Upper lobe of right lung (tissue), 1 donor: ENCODE measurements at places on chromosomes 3 and 15.

GRCh38 chr3:184716622-184717398 is 4.9 kb upstream of the MAGEF1 start:
- no peak for DNase-seq

- no peak for DNase-seq
These were observed 44.6 kb downstream of the LDHAL6B start for GRCh38 chr15:59251001-59251845.

GRCh38 chr15:52143873-52144272 is 31.3 kb upstream of the BCL2L10 start:
- DNase-seq = no peak

- DNase-seq = no peak
These were observed 141.2 kb downstream of the GMNC start for GRCh38 chr3:190721330-190721729.

GRCh38 chr3:41131224-41131623 is 68.1 kb upstream of the CTNNB1 start:
- no peak for DNase-seq

DNA sequence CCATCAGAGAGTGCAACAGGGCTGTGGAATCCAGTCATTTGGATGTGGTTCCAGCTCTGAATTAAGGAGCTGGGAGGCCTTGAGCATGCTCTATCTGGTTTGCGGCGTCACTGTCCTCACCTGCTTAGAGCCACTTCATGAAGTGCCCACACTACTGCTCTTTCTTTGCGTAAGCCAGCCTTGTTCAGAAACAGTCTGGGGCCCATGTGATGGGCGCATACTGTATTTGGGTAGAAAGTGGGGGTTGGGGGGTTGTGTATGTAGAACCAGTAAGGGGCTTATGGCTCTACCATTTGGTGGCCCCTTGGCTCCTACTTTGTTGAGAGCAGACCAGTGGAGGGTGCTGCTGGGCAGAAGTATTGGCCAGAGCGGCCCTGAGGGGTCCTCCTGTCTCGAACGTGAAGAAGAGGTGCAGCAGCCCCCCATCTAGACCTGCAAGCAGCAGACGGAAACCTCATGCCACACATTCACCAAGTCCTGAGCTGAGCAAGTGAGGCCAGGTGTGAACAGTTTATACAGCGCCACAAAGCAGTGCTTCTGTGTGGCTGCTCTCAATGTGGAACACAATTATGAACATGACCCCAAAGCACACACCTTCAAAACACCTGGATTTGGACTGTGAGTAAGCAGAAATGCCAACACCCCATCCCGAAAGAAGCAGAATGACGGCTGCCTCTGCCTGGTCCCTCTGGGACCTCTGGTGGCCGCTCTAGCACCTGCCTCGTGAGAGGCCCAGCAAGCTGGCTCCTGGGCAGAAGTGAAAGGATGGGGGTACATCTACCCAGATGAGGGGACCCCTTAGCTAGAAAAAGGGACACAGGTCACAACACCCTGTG is 26.6 kb downstream of the SRPRB start:
- DNase-seq = no peak

DNA sequence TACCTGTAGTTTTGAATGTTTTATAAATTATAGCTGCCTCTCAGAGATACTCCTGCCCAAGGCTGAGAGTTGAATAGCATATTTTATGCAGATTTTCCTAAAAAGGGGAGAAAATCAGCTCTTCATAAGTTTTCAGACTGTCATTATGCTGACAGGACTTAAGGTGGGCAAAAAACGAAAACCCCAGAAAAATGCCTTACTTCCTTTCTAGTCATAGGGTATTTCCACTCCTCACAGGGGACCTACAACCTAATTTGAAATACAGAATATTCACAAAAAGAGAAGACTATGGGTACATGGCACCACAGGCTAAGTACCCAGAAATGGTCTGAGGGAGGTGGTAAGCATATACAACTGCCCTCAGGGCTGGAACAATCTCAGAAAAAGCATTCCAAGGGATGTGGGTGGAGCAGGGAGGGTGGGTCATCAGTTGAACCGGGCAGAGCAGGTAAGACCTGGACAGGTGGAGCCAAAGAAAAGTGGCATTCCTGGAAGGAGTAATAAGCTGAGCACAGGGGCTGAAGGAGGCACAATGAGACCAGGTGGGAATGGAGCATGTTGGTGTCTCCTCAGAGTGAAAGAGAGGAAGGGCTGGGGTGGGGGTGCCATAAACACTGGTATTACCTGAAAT is 10.6 kb upstream of the OXSR1 start:
- no peak for DNase-seq

DNA sequence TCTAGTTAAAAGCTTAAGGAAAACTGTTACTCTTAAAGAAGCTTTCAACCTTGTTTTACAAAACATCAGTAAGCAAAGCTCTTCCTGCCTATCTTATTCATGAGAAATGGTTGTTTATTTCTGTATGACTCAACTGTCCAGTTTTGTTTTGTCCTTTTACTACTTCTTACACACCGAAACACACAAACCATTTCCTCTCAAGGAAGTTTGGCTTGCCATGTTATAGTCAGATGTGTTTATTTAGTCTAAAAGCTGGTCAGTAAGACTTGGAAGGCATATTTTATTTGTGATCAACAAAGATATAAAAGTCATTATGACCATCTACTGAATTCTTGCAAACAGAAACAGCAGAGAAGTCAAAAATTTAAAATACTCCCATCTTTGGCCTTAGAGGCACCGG is 53.2 kb upstream of the RBSN start:
- no peak for DNase-seq

- DNase-seq = no peak
These were observed 519 bp downstream of the ASB7 start for GRCh38 chr15:100602823-100603393.

DNA sequence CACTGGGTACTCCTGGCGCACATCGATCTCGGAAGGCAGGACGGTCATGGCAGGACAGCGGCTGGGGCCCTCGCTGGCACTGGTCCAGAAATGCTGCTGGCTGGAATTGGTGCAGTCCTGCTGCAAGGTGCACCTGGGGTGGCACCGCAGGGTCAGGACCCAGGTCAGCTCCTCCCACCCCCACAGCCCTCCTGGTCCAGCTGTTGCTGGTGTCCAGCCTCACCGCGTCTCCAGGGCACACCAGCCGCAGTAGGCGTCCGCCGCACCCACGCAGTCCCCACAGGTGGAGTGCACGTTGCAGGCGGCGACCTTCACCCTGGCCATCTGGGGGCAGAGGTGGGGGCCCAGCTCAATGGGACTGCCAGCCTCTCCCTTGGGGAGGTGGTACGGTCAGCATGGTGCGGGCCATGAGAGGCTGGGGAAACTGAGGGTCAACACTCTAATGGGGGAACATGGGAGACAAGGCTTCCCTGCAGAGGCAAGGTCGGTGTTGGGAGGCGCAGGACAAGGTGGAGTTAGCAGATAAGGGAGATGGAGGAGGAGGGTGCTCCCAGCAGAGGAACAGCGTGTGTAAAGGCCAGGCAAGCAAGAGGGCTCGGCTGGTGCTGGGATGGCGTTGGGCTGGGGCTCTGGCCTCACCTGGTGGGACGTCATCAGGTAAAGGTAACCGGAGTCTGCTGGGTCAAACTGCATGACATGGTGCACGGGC is 20.4 kb downstream of the PLXND1 start:
- DNase-seq = no peak

DNA sequence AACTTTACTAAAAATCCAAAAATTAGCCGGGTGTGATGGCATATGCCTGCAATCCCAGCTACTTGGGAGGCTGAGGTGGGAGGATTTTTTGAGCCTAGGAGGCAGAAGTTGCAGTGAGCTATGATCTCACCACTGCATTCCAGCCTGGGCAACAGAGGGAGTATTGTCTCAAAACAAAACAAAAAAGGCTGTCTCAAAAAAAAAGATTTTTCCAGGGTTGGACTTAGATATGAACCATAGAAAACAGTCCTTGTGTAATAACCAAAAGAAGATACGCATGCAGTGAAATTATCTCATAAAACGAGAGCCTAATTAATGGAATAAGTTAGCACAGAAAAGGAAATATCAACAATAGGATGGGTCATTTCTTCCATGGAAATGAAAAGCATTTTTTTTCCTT is 320.4 kb upstream of the RASGRP1 start:
- no peak for DNase-seq

DNA sequence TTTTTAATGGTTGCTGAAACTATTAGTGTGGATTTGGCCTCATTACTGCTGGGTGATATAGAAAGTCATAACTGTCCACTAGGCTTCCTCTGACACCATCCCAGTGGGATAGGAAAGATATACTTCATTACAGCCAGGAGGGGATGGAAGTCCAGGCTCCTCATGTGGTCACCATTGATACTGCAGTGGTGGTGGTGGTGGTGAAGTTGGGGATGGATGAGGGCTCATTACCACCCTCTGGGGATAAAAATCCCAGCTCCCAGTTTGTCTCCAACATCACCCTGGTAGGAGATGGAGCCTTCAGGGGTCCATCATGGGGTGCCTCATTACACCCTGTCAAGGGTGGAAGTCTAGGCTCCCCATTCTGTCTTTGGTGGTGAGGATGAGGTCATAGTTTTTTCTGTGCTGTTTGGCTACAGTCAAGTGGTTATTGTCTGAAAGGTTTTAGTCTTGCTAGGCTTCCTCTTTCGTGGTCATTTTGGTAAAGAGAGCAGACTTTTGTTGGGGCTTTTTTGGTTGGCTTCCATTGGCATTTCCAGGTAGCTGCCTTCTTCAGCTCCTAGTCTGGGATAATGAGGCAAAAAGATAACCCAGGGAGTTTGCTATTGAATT is 30.1 kb upstream of the FILIP1L start:
- DNase-seq = no peak

DNA sequence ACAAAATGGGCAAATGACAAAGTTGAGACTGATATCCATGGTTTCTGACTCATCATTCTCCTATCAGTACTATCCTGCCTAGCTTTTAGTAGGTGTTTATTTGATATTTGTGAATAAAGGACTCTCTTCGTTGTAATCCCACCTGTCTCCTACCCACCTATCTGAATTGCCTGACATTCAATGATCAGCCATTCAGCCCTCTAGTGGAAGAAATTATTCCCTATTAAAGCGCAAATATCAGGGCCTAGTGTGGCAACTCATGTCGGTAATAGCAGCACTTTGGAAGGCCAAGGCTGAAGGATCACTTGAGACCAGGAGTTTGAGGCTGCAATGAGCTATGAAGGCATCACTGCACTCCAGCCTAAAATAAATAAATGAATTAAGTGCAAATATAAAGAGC is 195.7 kb upstream of the SETMAR start:
- DNase-seq = no peak

- DNase-seq = no peak
These were observed 66.0 kb downstream of the TTBK2 start for GRCh38 chr15:42854576-42854975.

- no peak for DNase-seq
These were observed 93.3 kb downstream of the RPL39L start for GRCh38 chr3:187046033-187046432.

DNA sequence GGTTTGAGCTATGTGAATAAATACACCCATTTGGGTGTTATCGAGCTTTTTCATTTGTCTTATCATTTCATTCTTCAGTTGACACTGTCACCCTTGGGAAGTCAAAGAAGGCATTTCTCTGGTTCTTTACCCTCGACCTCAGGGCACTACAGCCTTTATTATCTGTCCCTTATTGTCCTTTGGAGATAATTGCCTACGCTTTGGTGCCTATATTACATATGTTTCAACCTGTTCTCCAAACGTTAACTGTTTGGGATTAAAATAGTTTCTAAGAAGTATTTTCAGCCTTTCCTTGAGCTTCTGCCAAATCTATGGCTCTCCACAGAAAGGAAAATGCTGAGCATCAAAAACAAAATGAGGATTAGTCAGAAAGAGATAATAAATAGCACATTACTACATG is 395.4 kb upstream of the ADAMTS9 start:
- DNase-seq = no peak

DNA sequence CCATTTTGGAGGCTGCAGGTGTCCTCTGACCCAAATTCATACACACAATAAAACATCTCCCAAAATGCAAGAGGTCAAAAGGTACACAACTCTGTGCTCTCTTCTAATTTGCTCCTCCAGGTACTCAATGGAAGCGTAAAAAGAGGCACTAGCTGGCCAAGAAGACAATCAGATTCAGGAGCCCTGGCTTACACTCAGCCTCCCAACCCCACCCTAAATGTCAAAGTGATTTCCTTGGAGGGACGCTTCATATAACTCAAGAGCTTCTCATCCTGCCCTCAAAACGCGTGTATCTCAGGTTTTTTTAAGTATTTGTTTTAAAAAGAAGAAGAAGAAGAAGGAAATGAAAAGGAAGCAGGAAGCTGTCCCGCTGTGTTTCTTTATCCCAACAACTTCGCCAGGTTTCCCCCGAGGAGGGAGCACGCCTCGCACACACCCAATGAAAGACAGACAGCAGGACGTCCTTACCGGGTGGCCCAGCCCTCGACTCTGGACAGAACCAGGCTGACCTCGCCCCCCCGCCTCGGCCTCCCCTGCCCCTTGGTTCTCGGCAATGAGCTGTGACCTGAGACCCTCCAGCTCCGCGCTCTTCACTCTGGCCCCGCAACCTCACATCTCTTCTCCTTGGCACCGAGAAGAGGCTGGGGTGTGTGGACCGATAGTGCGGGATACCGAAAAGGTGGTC is 620.7 kb upstream of the ZNF385D start:
- DNase-seq = peak; percentile 53

DNA sequence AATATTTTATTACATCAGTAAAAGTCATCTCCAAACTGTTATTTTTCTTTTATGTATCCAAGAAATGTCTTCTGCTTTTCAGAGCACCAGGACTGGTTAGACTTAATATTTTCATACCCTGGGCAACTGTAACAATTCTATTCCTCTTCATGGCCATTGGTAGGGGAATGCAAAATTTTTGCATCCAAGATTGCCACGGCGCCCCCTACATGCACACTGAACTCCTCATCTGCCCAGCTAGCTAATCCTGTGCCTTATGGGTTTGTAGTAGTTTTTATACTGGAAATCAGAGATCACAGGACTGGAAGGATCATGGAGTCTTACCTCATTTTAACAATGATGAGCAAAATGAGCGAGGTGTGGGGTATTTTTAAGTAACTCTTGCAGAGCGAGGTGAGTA is 74.2 kb downstream of the CRTC3 start:
- peak; percentile 72 for DNase-seq

DNA sequence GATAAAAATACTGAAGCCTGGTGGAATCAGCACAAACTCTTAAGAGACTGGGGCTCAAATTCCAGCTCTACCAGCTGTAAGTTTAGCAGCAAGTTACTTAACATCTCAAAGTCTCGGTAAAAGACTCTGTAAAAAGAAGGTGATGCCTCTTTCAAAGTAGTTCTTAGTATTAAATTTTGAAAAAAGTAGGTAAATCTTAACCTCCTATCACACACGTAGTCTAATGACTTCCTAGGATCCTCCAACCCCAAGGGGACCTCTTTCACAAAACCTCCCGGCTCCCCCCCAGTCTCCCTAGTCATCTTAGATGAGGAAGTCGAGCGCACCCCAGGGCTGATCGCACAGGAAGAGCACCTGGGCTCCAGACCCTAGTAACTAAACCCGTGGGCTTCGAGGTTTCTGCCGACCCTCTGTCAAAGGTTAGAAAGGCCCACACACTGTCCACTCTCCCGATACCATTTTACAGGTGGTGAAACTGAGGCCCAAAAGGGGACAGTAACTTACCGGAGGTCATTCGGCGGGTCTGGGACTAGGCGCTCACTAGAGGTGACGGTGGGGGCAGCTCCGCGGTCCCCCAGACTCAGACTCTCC is 427 bp downstream of the MBD4 start:
- DNase-seq = peak; percentile 76

GRCh38 chr15:70284438-70285214 is 186.9 kb upstream of the TLE3 start:
- DNase-seq = peak; percentile 79
